ENCODE measurements at places on chromosomes 2 and 18.

DNA sequence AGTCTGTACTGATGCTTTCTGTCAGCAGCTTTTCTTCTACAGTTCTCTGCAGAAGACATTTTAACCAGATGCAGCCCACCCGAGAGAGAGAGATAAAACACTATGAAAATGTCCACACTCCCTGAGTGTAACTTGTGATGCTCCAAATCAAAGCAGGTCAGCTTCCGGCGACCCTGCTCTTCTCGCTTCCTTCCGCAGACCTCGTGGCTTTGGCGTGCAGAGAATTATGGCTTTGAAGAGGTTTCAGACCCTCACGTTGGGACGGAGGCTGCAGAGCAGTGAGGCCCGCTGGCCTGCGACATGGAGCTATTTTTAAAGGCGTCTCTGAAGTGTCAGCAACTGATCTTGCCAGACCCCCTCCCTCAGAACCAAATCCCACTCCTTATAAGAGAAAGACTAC lies 41.8 kb downstream of the TMEM163 start:
- DNase-seq = no peak

- DNase-seq = peak; percentile 58
These were observed at the start of gene TLK1 for GRCh38 chr2:171160119-171160955. TSS of gene TLK1 (minus strand) at chr2:171160893. CDS start at chr2:171160428, 465 bp downstream.

DNA sequence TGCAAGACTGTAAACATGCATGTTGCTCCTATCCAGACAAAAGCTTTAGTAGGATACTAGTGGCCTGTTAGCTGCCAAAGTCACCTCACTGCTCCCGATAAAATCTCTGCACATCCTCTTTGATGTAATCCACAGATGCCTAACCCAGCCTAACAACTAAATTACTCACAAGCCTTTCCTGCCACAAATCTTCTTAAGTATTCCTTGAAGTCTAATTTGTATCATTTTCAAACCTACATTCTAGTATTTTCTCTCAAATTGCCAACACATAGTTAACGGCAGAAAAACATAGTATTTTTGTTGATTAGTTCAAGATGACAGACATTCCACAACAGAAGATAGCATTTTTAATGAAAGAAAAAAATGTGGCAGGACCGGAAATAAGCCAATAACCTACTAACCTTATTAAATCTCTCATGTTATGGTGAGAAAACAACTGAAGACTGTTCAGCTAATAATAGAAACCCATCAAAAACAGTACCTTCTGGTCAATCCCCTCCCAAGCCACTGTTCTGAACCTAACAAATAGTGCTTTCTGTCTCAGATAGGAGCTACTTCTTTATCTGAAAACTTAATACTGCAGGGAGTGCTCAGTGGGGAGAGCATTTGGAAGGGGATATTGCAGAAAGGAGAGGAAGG lies at the start of gene MPP4:
MPP4 (minus strand) TSS at position 57 of the 639 bp plus-strand sequence. CDS start 4,690 bp downstream, outside the sequence.
- DNase-seq = no peak

DNA sequence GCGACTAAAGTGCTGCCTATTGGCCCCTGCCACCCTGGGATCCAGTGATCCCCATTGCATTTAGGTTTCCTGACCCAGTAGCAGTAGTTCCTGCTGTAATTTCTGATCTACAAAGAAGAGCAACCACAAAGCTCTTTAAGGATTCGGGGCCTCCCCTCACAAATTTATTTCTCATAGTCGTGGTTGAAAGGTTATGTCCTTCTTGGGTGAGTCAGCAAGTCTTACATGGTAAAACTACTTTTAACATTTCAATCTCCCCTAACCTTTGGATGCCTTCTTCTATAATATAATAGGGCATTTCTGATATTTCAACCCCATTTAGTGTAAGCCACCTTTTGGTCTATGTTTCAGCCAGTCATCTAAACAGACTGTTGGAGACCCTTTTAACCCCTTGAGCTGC lies 14.9 kb downstream of the PIKFYVE start:
- no peak for DNase-seq

DNA sequence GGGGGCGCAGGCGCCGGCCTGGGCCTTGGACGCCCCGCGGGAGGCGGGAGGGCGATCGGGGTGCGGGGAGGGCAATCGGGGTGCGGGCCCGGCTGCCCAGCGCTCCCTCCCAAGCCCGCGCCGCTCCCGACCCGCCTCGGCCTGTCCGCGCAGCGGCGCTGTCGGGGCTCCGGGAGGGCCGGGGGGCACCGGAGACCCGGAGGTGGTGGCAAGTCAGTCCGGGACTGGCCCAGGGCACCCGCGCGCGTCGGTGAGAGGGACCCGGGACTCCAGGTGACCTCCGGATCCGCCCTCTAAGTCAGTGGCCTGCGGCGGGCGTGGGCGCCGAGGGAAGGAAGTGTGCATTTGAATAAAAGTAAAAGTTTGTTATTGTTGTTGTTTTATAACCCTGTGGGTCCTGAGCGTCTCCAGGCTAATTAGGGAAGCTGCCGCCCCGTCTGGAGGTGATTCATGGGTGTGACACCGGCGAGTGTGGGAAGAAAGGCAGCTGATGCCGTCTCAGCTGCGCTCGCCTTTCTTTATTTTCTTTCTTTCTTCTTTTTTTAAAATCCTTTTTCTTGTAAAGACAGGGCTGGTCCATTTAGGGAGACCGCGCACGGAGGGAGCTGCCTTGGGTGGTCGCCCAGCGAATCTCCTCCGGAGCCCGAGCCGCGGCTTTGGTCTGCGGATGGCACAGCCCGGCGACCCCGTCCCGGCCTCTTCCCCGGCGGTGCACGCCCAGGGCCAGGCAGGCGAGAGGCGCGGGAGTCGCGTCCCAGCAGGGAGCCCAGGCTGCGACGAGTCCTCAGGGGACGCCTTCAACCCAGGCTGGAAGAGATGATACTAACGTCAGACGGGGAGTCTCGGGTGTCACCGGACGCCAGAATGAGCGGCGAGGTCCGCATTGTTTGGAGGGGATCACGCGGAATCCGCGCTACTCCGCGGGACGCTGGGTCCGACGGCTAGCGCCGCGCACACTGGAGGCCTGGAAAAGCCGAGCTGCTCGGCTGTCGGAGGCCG lies 627 bp upstream of the CRACDL start:
- DNase-seq = no peak

GRCh38 chr2:171431677-171432167 lies 2.1 kb downstream of the METTL8 start:
- no peak for DNase-seq

DNA sequence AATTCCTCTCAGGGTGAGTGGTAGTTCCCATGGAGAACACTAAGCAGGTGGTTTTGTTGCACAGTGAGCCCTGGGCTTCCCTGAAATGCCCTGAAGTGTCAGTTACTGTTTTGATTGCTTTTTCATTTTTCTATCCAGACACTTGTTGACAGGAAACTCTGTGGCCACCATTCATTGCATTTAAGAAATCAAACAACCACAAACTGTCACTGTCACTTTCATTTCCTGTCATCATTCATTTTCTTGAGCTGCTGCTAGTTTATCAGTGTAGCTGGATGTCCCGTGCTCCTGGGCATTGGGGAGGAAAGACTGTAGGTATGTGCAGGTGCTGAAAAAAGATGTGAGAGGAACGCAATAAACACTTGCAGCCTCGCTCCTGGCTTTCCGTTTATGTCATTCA lies 891.6 kb upstream of the ZEB2 start:
- no peak for DNase-seq

DNA sequence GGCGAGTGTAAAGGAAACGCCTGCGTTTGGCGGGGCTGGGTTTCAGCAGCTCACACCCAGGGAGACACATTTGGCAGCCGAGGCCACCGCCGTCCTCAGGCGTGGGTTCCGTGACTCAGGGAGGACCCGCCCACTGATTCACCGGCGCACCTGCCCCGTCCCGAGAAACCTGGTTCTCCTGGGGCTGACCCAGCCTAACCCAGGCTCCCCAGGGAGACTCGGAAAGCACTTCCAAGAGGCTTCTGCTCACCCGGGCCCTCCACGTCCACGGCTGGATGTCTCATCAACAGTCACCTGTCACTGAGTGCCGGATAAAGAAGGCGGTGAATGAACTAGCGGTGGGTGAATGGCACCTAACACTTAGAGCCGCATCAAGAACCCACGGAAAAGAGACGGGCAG lies 126.4 kb upstream of the CTDP1 start:
- DNase-seq = peak; percentile 24

GRCh38 chr2:5368263-5368662 lies 323.9 kb upstream of the SOX11 start:
- DNase-seq = no peak

GRCh38 chr2:231917280-231918066 lies 8.7 kb downstream of the NPPC start:
- DNase-seq = peak; percentile 66

GRCh38 chr2:26850000-26850431 lies 2.1 kb downstream of the DPYSL5 start:
- no peak for DNase-seq

DNA sequence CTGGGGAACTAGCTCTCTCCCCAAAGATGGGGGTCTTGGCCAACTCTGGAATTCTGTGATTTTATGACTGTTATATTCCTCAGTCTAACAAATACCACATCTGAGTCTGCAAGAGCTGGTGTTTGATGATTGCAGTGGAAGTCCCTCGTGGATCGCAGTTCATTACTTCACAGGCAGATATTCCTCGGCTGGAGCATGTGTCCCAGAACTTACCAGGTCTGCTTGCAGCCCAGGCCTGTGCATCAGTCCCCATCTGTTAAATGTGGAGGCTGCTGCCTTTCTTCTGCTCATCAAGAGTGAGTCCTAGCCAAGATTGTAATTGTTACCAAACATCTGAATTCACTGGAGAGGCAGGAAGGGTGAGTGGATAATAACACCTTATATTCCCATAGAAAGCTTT lies 55.5 kb downstream of the PRKCE start:
- peak; percentile 49 for DNase-seq

- no peak for DNase-seq
These were observed 109.6 kb upstream of the CDC42EP3 start for GRCh38 chr2:37781028-37781427.

DNA sequence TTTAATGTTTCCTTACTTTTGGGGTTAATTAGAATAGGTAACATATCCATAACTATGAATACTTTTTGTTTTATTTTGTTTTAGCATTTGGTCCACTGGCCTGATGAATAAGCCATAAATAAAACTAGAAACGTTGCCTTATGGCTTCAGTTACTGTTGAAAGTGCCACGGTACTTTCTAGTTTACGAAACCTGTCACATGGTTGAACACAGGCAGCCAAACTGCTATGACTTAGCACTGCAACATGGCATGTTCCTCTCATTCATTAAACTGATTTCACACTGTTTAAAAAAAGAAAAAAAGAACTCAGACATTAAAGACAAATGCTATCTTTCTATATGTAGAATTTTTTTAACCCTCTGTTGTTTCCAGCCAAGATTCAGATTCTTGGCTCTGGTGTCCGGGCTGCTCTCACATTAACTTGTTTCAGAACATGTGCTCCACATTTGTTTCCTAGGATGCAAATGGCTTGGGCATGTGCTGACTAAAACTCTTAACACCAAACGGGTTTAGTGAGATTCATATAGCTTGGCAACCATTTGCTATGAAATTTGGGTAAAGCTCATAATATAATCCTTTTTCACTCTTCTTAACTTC lies 323.9 kb upstream of the RND3 start:
- no peak for DNase-seq

DNA sequence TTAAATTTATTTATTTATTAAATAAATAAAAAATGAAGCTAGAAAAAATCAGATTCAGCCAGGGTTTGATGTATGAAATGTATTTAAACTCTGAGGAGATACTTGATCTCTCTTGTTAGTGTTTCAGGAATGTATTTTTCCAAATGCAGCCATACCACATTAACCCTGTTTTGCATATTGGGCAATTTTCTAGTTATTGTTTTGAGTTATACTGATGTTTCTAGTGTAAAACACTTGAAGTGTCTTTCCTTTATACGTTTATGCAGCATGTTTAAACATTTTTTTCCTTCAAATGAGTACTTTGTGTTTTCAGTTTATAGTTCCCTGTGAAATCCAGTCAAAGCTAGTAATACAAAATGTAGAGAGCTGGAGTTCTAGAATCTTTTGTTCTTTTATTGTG lies 69.9 kb downstream of the WDR7 start:
- no peak for DNase-seq

- no peak for DNase-seq
These were observed 77.0 kb upstream of the UBXN4 start for GRCh38 chr2:135664623-135665068.

GRCh38 chr2:36337354-36337753 lies 18.2 kb upstream of the CRIM1 start:
- no peak for DNase-seq

DNA sequence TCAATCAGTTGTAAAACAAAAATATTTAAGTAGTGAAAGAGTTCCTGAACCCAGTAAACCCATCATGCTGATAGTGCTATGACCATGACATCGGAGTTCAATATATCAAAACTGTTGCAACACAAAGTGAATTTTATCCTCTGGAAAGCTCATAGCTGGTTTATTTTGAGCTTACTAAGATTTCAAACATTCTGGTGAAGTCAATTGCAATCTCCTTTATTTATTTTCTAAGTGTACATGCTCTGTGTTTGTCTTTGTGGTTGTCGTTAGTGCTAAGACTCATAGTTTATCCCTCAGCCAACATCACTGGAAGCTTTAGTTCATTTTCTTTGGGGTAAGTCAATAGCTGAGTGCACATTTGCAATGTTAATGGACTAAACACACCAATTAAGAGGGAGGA lies 91.9 kb downstream of the QPCT start:
- DNase-seq = no peak

Data from dorsolateral prefrontal cortex (tissue), 122 donors.